SK-N-DZ (cell line): ENCODE measurements at places on chromosomes 3 and 15.

GRCh38 chr3:157180262-157180661 lies 20.3 kb upstream of the CCNL1 start:
- DNase-seq: no peak

DNA sequence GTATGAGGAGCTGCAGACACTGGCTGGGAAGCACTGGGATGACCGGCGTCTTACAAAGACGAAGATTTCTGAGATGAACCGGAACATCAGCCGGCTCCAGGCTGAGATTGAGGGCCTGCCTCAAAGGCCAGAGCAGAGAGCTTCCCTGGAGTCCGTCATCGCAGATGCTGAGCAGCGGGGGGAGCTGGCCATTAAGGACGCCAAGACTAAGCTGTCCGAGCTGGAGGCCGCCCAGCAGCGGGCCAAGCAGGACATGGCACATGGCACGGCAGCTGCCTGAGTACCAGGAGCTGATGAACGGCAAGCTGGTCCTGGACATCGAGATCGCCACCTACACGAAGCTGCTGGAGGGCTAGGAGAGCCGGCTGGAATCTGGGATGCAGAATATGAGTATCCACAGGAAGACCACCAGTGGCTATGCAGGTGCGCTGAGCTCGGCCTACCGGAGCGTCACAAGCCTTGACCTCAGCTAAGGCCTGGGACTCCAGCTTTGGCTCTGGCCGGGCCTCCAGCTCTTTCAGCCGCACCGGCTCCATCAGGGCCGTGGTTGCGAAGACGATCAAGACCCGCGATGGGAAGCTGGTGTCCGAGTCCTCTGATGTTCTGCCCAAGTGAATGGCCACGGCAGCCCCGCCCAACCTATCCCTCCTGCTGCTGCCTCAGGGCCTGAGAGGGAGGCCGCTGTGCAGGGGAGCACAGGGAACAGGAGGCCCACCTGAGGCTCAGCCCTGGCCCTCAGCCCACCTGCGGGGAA lies 9.2 kb upstream of the SHC4 start:
- DNase-seq: no peak

DNA sequence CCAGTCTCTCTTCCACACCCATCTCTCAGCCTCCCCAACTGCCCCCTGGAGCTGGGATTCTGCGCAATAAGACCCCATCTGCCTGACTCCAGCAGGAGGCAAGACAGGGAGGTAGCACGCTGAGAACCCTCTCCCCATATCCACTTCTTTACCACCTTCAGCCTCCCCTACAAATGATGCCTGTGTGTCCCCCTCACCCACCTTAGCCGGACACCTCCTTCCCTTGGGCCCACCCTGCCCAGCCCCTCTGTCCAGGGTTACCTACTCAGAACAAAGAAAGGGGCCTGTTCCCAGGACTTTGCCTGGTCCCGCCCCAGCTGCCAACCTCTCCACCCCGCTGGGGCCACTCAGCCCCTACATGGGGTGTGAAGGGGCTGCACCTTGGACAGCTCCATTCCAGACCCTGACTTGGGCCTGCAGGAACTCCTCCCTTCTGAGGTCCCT lies 40.8 kb upstream of the ATP2B2 start:
- DNase-seq: no peak

DNA sequence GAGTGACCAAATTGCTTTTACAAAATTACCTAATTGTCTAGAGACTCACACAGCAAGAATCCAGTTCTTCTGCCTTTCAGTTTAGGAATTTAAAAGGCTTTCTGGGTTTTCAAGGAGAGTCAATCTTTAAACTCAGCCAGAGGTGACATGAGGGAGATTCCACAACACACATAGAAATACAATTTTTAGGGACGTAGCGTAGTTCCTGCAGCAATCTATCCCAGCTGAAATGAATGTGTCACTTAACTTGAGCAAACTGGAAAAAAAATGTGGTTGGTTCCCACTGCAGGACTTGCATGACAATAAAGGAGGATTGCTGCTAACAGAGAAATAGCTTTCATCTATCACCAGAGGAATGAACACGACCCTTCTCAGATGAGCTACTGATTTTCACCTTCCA lies 269.7 kb downstream of the OTOL1 start:
- DNase-seq: no peak

- no peak for DNase-seq
These were observed 141.4 kb downstream of the RBPMS2 start for GRCh38 chr15:64634027-64634426.

DNA sequence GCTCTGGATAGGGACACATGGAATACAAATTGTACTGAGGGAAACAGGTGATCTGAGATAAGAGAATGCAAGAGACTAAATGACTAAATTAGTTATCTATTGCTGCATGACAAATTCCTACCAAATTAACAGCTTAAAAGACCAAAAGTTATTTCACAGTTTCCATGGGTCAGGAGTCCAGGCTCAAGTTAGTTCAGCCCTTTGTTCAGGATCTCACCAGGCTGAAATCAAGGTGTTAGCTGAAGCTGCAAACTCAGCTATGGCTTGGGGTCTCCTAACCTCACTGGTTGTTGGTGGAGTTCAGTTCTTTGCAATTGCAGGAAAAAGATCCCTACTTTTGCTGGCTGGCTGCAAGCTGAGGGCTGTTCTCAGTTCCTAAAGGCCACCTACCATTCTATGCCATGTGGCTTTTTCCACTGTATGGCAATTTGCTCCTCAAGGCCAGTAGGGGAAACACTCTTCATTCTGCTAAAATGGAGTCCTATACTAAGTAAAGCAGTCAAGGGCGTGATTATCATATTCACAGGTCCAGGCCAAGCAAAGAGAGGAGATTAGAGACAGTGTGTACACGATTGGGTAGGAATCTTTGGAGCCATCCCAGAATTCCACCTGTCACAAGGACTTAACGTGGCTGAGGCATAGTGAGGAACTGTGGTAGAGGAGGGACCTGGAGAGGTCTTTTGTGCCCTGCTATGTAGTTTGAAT lies 53.7 kb downstream of the THRB start:
- DNase-seq: no peak

GRCh38 chr3:150238048-150238802 lies 169.9 kb upstream of the TSC22D2 start:
- no peak for DNase-seq

GRCh38 chr3:137770066-137770834 lies 6.1 kb downstream of the SOX14 start:
- no peak for DNase-seq

DNA sequence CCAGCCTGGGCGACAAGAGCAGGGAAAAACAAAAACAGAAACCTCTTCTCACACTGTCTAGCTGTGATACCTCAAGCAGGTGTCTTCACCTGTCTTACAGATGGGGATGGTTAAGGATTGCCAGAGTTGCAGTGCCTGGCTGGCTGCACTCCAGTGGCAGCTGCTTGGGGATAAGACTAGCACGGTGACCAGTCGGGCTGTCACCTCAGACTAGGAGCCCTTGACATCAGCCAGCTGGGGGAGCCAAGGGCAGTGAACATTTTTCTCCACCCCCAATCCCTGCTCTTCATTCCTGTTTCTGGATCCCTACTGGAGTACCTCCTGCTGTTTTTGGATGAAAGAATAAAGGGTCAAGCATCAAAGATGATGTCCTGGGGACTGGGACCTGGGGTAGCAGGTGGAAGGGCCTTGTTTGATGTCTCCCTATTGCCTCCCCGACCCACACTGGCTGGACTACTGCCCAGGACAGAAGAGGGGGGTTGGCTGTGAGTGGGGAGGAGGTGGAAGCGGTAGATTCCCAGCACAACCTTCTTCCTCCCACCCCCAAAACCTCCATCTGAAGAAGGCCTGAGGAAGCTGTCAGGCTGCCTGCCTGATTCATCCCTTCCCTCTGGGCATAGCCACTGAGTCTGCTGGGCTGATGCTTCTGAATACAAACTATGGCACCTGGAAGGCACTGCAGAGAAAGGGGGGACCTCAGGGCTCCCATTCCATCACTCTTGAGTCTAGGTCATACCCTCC lies 7.0 kb upstream of the CPNE9 start:
- DNase-seq: no peak
